ENCODE measurements at places on chromosomes 12 and 14.
A peak's percentile ranks its signal among the peaks of the same experiment; 100 is the strongest.

DNA sequence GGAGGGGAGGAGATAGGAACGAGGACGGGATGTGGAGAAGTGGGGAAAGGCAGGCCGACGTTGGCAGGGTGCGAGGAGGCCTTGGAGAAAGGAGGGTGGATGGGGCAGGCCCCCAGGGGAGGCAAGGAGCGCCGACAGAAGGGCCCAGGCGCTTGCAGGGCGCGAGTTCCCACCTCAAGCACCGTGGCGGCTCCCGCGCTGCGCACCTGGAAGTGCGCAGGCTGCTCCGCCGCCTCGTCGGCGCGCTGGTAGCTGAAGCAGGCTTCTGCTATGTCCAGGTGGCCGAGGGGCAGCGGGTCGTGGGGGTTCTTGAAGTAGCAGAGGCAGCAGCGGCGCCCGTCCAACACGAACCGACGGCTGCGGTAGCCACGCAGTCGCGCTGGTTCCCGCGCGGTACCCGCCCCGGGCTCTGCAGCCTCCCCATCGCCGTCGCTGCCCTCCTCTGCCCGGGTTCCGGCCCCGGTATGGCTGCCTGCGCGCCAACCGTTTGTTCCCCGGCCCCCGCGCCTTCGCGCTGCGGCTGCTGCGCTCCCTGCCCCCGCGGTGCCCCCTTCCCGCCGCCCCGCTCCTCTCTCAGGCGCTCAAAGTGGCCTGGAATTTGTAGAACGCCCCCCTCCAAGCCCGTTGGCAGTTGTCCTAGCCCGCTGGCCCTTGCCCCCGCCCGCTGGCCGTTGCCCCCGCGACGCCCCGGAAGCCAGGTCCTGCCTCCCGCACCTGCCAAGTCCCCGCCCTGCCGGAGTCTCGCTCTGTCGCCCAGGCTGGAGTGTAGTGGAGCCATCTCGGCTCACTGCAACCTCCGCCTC lies 1.1 kb upstream of the ACTR6 start:
- H3K36me3 ChIP-seq: no peaks in the 10 kb centered on the region
- H3K27me3 ChIP-seq: no peaks in the 10 kb centered on the region
- no peak for DNase-seq
- peak overlapping the region; percentile 80 for H3K4me3 ChIP-seq
- H3K4me1 ChIP-seq: peaks cover 41% of the 10 kb centered on the region

DNA sequence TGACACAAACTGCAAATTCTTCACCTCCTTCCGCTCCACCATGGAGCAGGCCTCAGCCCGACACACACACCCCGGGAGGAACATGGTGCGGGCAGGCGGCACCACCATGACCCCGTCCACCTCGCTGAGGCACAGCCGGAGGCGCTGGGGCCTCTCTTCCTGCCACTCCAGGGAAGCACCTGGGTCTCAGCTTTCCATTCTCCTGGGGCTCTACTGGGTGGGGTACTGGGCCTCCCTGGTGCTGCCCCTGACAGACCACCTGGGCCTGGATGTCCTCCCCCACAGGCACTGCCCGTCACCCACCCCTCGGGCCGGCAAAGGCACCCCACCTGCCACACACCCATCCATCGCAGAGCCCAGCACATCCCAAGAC lies 9.9 kb downstream of the AKT1 start:
- H3K36me3 ChIP-seq: peaks cover 54% of the 10 kb centered on the region
- H3K4me1 ChIP-seq: peaks cover 99% of the 10 kb centered on the region
- no peaks in the 10 kb centered on the region for H3K27me3 ChIP-seq
- H3K4me3 ChIP-seq: no peak overlapping the region

- H3K27ac ChIP-seq: no peak overlapping the region
- no peaks in the 10 kb centered on the region for H3K4me1 ChIP-seq
- no peaks in the 10 kb centered on the region for H3K27me3 ChIP-seq
- H3K4me3 ChIP-seq: no peak overlapping the region
- no peak for DNase-seq
- no peaks in the 10 kb centered on the region for H3K36me3 ChIP-seq
Observed at GRCh38 chr12:103441437-103442181, 54.2 kb downstream of the C12orf42 start.

- H3K4me1 ChIP-seq: no peaks in the 10 kb centered on the region
- no peak for DNase-seq
- H3K4me3 ChIP-seq: no peak overlapping the region
Observed at GRCh38 chr12:131137009-131137835, 183.5 kb downstream of the ADGRD1 start.

DNA sequence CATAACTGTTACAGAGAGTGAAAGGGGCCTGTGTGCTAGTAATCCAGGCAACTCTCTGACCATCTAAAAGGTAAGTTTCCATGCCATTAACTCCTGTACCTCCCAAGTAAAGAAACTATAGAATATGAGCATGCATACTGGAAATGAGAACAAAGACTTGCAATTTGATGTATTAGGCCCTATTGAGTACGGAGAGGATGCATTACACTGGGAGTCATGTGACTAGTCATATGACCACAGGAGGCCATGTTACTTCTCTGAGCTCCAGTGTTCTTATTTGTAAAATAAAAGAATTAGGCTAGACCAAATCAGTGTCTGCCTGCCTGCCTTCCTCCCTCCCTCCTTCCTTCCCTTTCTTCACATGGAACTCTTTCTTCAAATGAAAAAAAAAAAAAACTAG lies 440.1 kb upstream of the CCDC196 start:
- no peaks in the 10 kb centered on the region for H3K36me3 ChIP-seq
- DNase-seq: no peak
- no peak overlapping the region for H3K27ac ChIP-seq
- no peak overlapping the region for H3K4me3 ChIP-seq

DNA sequence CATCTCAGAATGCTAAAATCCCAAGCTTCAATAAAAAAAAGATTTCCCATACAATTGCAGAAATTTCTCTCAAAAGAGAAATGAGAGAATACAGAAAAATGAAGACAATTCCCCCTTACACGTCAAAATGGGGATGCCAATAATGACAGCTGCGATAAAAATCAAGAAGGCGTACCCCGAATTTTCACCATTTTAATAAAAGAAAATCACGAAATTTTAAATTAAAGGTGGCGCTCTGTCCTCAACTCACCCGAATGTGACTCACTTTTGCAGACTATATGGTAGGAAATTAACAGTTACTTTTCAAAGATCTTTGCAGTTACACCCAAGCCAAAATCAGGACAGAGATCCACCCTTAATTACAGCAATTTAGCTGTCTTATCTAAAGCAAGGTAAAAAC lies 2.1 kb downstream of the ATP2B1 start:
- no peak overlapping the region for H3K27ac ChIP-seq
- no peaks in the 10 kb centered on the region for H3K27me3 ChIP-seq
- DNase-seq: no peak
- no peaks in the 10 kb centered on the region for H3K36me3 ChIP-seq

DNA sequence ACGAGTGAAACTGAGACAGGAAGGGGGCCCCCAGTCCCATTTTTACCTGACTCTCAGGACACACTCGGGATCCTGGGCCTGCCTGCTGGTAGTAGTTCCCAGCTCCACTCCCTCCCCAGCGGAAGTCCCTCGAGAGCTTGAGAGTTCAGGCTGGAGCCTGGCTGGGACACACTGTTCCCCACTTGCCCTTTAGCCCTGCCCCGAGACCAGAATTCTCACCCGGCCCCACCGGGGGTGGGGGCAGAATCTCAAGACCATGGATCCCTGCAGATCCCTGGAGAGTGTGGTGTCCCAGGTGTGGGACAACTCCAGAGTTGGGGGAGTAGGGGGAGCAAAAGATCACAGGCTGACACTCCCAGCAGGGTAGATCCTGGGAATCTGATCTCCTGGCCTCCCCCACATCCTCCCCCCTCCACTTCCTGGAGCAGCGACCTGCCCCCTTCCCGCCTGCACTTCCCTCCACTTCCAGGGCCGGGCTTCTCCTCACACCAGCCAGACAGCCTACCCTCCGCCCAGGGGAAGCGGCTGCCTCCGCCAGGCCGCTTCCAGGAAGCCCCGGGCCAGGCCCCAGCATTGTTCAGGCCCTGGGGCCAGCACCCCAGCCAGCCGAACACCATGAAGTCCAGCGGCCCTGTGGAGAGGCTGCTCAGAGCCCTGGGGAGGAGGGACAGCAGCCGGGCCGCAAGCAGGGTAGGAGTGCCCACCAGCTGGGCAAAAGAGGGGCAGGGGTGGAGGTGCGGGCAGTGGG lies at the start of gene TNS2:
Gene TNS2 (plus strand): TSS at position 495 of the 748 bp plus-strand sequence. CDS start 121 bp downstream, at position 616.
- peaks cover 91% of the 10 kb centered on the region for H3K4me1 ChIP-seq
- H3K27me3 ChIP-seq: no peaks in the 10 kb centered on the region
- peak within 1 kb of the TSS; percentile 99 for H3K27ac ChIP-seq
- DNase-seq: peak; percentile 96

- H3K4me3 ChIP-seq: no peak overlapping the region
- no peaks in the 10 kb centered on the region for H3K27me3 ChIP-seq
- no peak for DNase-seq
Observed at GRCh38 chr14:100442036-100442435, 118.9 kb downstream of the SLC25A47 start.

- H3K4me1 ChIP-seq: no peaks in the 10 kb centered on the region
- peaks cover 19% of the 10 kb centered on the region for H3K36me3 ChIP-seq
- H3K4me3 ChIP-seq: no peak overlapping the region
- no peak overlapping the region for H3K27ac ChIP-seq
Observed at GRCh38 chr14:73125746-73126145, 10.6 kb upstream of the PSEN1 start.

GRCh38 chr12:94614288-94614721 lies 36.1 kb downstream of the TMCC3 start:
- H3K27ac ChIP-seq: no peak overlapping the region
- H3K4me1 ChIP-seq: peaks cover 30% of the 10 kb centered on the region
- no peaks in the 10 kb centered on the region for H3K36me3 ChIP-seq
- no peaks in the 10 kb centered on the region for H3K27me3 ChIP-seq
- no peak for DNase-seq

- no peak for DNase-seq
- no peak overlapping the region for H3K27ac ChIP-seq
- no peaks in the 10 kb centered on the region for H3K4me1 ChIP-seq
Observed at GRCh38 chr14:76647697-76648298, 113.5 kb upstream of the VASH1 start.

GRCh38 chr14:74649673-74650072 lies 37.6 kb upstream of the LTBP2 start:
- no peak for DNase-seq
- peaks cover 13% of the 10 kb centered on the region for H3K4me1 ChIP-seq
- no peak overlapping the region for H3K27ac ChIP-seq
- no peaks in the 10 kb centered on the region for H3K36me3 ChIP-seq

GRCh38 chr12:16323010-16323409 lies 24.4 kb upstream of the MGST1 start:
- DNase-seq: no peak
- no peaks in the 10 kb centered on the region for H3K36me3 ChIP-seq
- H3K4me1 ChIP-seq: no peaks in the 10 kb centered on the region
- H3K27me3 ChIP-seq: no peaks in the 10 kb centered on the region

DNA sequence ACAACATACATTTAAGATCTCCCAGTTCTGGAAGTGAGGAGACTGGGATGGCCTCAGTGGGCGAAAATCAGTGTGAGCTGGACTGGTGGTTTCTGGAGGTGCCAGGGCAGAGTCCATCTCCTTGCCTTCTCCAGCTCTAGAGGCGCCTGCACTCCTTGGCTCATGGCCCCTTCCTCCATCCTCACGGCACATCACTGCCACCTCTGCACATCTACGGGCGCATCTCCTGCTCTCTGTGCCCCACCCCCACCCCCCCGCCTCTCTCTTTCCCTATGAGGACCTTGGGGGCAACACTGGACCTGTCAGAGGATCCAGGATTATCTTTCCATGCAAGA lies 62.8 kb upstream of the DIO3 start:
- DNase-seq: no peak
- no peak overlapping the region for H3K4me3 ChIP-seq
- H3K36me3 ChIP-seq: no peaks in the 10 kb centered on the region
- peaks cover 6% of the 10 kb centered on the region for H3K4me1 ChIP-seq

DNA sequence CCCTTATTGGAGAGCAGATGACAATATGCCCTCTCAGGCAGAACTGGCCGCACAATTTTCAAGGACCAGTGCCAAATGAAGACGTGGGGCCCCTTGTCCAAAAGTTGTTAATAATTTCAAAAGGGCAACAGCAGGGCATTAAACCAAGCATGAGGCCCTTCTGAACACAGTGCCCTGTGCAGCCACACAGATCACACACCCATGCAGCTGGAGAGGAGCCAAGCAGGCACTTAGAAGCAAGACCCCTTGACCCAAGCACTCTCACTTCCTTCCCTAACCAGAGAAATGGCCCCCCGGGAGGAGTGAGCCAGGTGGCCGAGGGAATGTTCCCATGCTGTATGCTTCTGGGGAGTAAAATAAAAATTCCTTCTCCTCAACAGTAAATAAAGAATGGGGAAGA lies 114.0 kb upstream of the TMPO start:
- H3K4me1 ChIP-seq: peaks cover 3% of the 10 kb centered on the region
- no peaks in the 10 kb centered on the region for H3K36me3 ChIP-seq
- no peaks in the 10 kb centered on the region for H3K27me3 ChIP-seq
- H3K4me3 ChIP-seq: no peak overlapping the region
- H3K27ac ChIP-seq: no peak overlapping the region
- no peak for DNase-seq

DNA sequence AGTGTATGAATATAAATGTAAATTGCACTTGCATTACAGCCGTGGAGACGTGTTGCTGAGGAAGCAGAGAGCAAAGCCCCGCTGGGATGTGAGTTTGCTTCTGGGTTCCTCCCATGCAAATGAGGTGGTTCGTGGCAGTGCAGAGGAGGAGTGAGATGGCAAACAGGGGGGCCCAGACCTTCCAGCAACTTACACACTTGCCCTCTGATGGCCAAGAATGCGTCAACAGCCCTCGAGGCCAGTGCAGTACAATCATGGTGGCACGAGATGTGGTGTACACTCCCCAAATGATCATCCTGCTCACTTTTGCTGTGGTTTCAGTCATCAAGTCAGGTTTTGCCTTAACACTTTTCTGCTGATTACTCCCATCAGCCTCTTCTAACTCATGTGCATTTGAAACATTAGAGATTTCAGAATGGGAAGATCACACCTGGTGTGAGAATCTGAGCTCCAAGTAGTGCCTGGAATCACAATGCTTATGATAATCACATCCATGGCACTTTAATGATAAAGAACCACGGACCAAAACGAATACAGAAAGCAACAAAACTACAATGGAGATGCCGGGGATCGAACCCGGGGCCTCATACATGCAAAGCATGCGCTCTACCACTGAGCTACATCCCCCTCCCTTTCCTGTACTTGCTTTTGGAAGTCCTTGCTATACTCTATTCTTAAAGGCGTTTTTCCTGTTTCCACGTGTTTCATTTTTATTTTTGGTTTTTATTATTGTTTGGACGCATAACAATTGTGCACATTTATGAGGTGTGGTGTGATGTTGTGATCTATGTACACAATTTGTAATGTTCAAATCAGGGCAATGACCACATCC lies 7.0 kb upstream of the UBC start:
- H3K36me3 ChIP-seq: no peaks in the 10 kb centered on the region
- no peak for DNase-seq
- peak overlapping the region; percentile 42 for H3K4me3 ChIP-seq
- H3K4me1 ChIP-seq: peaks cover 61% of the 10 kb centered on the region
- no peaks in the 10 kb centered on the region for H3K27me3 ChIP-seq

GRCh38 chr12:58818546-58818945 lies 101.8 kb downstream of the LRIG3 start:
- H3K4me3 ChIP-seq: no peak overlapping the region
- no peaks in the 10 kb centered on the region for H3K36me3 ChIP-seq
- peaks cover 25% of the 10 kb centered on the region for H3K4me1 ChIP-seq
- H3K27ac ChIP-seq: no peak overlapping the region
- no peaks in the 10 kb centered on the region for H3K27me3 ChIP-seq

- peaks cover 7% of the 10 kb centered on the region for H3K36me3 ChIP-seq
- H3K4me1 ChIP-seq: no peaks in the 10 kb centered on the region
- no peaks in the 10 kb centered on the region for H3K27me3 ChIP-seq
Observed at GRCh38 chr12:31456562-31456961, 130.6 kb upstream of the SINHCAF start.

Data from esophagus muscularis mucosa (tissue), 4 donors.